Anterior cingulate cortex (tissue), 58 donors: ENCODE measurements at places on chromosomes 11 and 22.

DNA sequence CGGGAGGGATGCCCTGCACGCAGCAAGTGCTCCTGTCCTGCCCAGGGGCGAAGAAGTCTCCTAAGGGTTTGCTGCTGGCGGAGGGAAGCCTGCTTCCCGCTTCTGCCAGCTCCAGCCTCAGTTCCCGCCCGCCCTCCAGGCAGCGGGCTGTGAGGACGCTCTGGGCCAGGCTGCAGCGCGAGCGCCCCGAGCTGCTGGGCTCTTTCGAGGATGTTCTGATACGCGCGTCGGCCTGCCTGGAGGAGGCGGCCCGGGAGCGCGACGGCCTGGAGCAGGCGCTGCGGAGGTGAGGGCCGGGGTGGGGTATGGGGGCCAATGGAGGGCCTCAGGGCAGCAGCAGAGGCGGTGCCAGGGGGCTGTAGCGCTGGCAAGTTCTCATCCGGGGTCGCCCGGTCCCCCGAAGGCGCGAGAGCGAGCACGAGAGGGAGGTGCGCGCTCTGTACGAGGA, 2.2 kb downstream of the CRACR2B start:
- DNase-seq, result no peak

DNA sequence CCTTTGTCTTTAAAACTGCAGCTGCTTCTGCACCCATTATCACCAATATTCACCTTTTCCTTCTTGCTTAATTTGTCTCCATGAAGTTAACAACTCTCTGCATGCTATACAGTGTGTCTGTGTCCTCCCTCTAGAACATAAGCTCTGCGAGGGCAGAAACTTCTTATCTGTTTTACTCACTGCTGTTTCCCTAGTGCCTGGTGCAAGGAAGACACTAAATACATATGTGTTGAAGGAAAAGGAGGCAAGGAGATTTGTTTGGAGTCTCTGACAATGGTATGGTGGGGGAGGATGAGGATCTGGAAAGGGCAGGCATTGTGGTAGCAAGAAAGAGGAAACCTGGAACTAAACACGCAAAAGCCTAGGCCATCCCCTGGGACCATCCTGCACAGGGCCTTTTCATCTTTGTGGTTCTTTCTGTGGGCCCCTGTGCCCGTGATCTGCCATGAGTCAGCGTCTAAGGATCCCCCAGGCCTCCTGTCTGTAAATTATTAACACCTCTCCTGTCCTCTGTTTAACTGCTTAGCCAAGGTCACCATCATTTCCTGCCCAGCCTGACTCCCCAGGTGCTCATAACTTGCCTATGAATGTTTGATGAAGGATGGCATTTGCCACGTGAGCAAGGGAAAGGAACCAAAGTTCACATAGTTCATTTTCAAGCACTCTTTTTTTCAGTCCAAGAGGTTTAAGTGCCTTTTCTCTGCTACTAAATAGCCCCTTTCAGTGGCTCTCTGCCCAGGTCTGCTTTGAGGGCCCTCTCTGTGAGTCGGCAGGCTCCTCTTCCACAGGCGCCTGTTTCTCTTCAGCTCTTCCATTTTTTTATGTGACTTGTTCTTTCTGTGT, 131.1 kb downstream of the RASSF10 start:
- DNase-seq, result no peak

GRCh38 chr22:26182723-26183122, 13.5 kb downstream of the SEZ6L start:
- no peak for DNase-seq

GRCh38 chr11:65576867-65577755, 1.3 kb downstream of the EHBP1L1 start:
- DNase-seq, result no peak

GRCh38 chr11:11167806-11168205, 185.2 kb downstream of the CSNK2A3 start:
- DNase-seq, result no peak

DNA sequence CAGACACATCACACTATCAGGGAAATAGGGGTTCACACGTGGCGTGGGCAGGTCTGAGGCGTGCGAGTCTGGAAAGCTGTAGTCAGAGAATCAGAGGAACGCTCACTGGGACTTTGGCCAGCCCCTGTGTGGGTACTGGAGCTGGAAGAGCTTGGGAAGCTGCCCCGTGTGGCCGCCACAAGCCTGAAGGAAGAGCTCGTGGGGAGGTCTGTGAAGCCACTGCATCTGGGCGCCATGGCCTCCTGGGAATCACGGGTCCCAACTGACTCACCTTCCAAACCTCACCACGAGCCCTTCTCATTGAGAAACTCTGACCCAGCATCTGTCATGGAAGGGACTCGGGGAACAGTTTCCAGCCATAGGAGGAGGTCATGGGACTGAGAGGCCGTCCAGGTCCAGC, 5.9 kb upstream of the MRGPRF start:
- no peak for DNase-seq

DNA sequence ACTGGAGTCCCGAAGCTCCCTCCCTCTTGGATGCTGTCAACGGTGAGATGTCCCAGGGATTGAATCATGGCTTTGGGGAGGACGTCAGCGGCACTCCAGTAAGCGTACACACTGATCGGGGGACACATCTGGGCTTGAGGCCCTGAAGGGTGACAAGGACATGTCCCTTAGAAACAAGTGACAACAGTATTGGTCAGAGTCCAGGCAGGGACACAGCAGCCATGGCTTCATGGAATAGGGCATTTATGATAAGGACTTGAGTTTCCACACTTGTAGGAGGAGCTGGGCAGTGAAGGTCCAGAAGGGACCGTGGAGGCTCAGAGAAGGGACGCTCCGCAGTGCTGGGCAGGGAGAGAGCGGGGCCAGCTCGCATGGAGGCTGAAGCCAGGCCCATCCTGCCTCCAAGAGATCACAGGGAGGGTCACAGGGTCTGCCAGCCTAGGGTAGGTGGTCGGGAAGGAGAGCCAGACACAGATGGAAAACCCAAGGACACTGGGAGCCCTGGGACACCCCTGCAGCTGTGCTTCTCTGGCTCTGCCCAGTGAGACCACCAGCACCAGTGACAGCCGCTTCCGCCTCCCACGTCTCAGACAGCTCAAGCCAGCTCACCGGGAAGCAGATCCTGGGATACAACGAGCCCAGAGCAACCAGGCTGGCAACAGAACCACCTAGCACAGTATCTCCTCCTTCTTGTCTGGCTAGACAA, 22.9 kb upstream of the RFPL3 start:
- DNase-seq, result no peak

DNA sequence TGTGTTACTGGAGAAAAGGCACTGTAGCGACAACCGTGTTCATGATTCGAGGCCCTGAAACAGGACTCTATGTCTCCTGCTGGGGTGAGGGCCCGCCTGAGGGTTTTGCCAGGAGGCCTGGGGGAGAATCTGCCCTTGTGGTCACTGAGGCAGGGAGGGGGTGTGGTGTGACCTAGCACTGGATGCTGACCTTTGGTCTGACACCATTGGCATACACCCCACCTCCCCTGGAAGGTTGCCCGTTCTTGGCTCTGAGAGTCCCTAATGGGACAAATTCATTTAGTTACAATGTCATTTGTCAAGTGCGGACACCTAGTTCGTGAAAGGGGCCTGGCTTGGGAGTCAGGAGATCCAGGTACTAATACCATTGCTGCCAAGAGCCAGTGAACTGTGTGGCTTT, 29.0 kb downstream of the NECTIN1 start:
- no peak for DNase-seq

DNA sequence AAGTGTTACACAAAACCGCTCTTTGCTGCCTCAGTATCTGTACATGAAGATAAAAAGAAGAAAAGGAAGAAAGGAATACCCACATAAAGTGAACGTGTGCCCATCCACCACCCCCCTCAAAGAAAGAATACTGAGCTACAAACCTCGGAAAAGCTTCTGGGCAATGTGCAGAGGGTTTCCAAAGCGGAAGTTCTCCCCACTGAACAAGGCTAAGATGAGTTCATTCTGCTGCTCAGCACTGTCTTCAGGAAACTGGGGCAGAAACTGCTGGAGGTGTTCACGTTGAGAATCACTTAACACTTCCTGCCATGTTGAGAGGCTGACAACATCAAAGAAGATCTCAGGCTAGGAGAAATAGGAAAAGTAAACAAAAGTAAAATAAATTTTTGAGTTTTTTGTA, 6.9 kb downstream of the NFRKB start:
- no peak for DNase-seq
